ENCODE measurements at places on chromosomes 7 and 10.

DNA sequence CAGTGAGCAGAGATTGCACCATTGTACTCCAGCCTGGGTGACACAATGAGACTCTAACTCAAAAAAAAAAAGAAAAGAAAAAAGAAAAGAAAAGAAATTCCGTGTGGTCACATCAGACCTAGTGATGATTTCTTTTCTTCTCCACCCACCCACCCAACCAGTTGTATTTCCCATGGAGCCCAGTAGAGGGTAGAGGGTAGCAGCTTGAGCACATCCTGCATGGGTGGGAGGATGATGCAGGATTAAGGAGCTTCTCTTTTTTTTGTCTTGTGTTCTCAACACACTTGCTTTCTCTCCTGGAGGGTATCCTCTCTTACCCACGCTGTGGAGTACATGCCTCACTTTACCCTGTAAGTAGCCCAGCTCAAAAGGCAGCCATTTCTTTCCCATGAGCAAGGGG lies 118.6 kb upstream of the CARD11 start:
- no peak for DNase-seq

DNA sequence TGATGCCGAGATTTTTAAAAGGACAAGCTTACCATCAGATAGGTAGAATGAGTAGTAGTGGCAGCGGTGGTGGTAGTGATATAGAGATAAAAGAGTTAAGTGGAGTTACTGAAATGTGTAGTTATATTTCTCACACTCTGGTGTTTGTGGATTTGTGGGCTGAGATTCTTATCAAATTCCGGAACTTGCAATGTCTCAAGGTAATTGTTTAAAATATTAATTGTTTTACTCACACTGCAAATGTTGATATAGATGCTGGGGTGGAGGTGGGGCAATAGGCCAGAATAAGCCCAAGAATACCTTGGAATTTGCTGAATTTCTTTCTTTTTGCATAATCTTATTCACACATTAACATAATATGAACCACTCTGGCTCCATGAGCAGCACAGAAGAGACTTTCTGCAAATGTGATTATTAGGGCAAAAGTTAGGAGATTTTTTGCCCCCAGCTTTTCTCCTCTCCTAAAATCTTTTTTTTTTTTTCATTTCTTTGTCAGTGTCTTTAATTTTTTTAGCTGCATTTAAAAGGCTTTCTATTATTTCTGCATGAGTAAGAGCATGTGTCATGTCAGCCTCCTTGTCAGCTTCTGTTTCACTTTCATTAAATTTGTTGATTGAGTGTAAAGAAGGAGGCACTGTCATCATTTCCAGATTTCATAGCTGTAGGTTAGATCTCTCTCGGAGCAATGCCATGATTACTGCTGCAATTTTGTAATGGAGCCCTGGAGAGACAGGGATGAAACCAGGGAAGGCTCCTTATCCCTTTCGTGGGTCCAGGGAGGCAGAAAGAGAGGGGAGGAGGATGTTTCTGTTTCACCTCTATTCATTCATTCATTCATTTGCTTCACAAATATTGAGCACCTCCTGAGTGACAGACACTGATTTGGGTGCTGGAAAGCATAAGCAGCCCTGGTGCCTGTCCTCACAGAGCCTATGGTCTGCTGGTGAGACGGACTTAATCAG lies 13.1 kb upstream of the SGMS1 start:
- DNase-seq: no peak

GRCh38 chr7:117237646-117238045 lies 85.2 kb downstream of the WNT2 start:
- DNase-seq: no peak

DNA sequence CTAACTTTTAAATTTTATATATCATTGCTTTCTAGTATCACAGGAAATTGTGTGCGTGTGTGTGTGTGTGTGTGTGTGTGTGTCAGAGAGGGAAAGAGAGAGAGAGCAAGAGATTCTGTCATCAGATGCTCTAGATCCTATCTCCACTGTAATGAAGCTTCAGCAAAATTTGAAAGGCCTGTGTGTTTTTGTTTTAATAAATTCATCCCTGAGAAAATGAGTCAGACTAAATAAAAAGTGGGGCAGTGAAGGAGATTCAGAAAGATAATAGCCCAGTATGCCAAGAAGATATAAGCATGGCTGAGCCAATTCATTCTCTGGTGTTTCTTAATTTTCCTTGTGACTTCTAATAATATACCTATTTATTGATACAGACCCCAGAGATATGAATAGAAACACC lies 184.2 kb upstream of the TMEM196 start:
- DNase-seq: no peak

DNA sequence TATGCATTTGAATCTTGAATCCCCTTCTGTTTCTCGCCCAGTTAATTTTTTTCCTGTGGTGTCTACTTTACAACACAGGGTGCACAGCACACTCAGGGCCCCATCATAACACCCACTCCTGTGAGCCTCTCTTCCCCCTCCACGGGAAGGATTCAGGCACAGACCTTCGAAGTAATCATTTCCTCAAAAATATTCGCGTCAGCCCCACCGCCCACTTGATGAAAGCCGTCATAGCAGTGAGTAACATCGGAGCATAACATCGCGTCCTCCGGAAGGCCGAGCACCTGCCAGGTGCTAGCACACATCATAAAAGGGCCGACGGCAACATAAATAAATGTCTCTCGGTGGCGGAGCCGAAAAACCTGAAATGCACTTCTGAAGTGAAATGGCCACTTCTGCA lies 201.7 kb upstream of the ADARB2 start:
- peak; percentile 68 for DNase-seq

- DNase-seq: no peak
Observed at GRCh38 chr10:46074196-46074946, 28.3 kb upstream of the MSMB start.

DNA sequence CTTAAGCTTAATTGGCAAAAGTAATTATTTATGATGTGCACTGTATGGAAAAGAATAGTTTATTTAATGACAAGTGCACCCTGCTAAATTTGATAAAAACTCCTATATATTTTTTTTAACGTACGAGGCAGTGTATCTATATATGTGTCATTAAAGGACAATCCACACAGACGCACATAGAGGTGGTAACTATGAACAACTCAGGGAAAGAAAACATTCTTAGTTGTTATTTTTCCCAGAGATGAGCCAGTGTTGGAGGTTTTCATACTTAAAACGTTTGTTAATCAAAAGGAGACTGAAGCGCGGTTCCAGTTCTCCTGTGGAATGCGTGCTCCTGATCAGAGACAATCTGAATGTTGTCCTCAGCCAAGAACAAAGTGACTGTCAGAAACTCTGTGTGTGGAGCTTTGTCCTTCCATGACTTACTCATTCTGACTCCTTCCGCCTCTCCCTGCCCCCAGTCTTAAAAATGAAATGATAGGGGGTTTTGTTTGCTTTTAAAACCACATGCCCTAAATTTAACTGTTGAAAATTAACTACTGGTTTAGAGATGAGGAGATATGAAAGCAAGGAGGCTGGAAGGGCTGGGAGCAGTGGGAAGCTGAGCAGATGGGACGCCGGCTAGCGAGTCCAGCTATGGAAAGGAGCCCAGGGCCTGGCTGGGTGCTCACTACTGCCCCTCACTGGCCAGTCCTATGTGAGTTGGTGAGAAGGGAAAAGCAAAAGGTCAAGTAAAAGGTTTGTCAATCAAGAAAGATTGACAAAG lies 99.6 kb downstream of the SVIL start:
- no peak for DNase-seq

DNA sequence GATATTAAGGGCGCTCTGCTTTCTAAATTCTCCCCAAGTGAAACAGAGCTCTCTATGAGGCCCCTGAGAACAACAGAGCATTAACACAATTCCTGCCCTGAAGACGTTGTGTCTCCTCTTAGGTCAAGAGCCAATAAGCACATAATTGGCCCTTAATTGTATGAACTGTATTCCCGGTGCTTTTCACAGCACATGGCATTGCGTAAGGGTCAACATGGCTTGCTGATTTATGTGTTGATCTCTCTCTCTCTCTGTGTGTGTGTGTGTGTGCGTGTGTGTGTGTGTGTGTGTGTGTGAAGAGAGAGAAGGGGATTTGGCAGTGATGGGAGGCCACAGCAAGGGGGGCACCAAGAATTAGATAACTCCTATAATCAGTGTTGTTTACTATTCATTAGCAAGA lies 40.5 kb downstream of the LYZL1 start:
- no peak for DNase-seq

- DNase-seq: no peak
Observed at GRCh38 chr7:1679326-1679965, 9.4 kb downstream of the ELFN1 start.
